ENCODE measurements at places on chromosomes 1 and 21. TPM values are rescaled to one million over a fixed set of nuclear protein-coding genes. Genes with fewer than 3 reads are reported as not detected.
A peak's percentile ranks its signal among the peaks of the same experiment; 100 is the strongest.

- DNase-seq = no peak
These were observed 14.7 kb upstream of the HAO2 start for GRCh38 chr1:119353836-119354235.

DNA sequence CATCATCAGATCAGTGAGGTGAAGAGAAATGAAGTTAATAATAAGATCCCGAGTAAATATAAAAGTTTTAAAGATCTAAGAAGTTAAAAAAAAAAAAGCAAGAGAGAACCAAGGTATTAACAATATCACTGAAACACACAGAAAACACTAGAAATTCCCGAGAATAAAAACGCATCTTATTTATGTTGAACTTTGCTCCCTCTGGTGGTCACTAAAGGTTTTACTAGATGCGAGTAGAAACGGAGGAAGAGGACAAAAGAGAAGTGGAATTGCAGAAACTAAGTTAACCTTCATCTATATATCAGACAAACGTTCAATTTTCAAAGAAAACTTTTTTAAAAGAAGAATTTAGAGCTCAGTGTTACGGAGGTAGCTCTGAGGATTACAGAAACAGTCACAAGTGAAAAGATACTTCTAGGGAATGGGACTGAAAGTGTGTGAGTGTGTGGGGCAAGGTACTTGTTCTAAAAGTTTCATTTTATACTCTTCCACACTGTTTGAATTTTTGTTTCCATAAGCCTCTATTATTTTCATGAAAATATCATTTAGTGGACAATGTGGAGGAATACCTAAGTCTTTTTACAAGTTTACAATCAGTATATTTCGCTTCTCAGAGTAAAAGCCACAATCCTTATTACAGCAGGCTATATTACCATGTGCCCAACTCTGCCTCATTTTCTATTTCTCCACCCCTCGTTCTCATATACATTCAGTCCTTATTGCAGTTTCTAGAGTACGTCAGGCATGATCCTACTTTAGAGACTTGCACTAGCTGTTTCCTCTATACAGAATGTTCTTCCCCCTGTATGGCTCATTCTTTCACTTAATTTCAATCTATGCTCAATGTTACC, 19.7 kb downstream of the ACBD6 start:
- no peak for DNase-seq

DNA sequence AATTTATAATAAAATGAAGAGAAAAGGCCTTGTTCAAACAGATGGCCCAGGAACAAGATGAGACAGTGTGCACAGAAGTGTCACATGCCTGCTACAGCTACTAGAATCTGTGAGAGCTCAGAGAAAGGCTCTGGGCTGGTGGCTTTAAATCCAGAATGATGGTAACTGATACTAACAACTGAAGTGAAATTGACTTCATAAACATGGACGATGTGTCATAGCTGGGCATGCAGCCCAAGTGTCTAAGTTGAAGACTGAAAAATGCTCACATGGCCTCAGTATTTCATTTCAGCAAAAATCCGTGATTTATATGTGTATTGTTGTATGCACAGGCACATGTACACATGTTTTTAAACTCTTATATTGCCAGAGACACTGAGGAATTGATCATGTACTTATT, 208.3 kb upstream of the RUNX1 start:
- DNase-seq = no peak

DNA sequence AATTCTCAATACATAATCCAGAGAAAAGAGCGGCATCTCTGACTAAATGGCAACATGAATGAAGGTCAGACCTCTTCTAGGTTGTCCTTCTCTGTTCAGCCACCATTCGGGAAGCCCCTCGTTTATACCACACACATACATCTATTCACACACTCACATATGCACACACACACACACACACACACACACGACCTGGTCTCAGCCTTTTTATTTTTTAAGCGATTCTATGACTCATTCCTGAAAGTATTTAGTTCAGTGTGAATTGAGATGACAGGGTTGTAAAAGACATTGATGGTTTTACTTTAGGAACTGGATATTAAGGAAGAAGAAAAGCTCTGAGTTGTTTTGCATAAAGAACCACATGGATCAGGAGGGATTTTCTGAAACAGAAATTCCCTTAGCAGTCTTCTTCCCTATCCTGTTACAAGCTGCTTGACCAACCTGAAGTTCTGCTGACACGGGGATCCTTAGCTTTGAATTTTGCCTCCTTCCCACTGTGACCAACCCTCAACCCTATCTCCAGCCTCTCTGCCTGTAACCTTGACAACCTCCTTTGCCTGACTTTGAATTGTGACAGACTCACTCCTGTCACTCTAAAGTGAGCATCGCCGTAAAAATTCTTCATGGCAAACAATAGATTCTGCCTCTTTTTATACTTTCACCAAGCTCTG, 383.1 kb upstream of the ESRRG start:
- no peak for DNase-seq

DNA sequence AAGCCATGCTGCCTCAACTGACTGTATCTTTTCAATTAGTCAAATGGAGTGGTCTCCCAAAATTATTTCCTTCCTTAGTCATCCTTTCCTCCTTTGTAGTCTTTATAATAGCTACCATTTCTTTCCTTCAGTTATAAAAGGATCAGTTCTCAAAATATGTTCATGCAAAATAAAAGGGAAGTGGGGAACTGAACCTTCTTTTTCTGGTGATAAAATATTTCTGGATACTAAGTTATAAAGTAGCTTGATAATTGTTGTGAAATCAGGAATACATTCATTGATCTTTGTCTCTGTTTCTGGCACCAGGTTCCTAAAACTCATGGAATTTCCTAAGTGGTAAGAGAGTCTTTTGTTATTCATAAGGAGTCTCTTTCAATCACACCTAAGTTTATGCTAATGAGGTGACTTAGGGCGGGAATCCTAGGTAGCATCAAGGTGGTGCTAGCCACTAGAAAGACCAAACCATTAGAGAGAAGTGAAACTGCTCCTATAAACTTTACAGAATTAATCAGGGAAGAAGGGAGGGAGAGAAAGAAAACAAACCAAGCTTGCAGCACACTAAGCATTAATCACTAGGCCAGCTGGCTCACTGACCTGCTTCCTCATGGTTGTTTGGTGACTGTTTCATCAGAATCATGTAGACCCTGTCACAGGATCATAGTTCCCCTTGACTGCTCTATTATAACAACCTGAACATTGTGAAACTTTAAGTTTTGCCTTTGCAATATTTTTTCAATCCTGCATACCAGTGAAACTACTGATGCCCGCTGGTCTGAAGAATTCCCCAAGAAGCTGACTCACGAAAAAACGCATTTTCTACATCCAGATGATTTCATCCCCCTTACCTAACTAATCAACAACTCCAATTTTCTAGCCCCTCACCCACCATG, 161.6 kb upstream of the PTBP2 start:
- peak; percentile 55 for DNase-seq

DNA sequence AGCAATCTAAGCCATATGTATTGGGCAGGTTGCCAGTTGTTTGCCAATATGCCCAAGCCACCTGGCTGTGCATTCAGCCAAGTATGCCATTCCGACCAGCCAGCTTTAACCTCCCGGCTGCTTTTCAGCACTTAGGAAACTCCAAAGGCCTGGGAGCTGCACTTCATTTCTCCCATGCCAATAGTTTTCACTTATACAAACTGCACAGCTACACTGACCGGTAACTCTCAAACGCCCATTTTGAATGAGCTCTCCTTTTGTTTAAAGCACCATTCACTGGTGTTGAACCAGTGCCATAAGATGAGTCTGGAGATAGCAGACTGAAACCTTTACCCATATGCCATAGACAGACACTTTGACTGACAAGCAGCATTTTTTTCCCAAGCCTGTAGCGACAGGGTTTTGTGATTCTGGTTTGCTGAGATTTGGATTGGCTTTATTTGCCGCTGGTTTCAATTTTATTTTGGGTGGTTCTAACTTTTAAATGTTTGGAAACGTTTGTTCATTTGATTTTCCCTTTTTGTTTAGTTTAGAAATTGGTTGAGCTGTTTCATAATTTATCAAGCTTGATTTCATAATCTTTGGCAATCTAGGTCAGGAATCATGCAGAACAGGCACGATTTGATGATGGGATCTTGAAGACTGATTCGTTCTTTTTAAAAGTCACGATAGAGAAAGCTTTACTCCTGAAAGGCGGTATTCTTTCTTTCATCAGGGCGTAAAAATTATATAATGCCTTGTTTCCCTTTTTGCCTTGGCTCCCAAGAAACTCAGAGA, 144.6 kb downstream of the NFIA start:
- peak; percentile 66 for DNase-seq

GRCh38 chr21:46610018-46610701, 5.3 kb upstream of the S100B start:
- DNase-seq = no peak

GRCh38 chr21:42580076-42580792, 66.6 kb downstream of the SLC37A1 start:
- DNase-seq = no peak

GRCh38 chr1:22527555-22528296, 35.6 kb upstream of the EPHA8 start:
- no peak for DNase-seq

DNA sequence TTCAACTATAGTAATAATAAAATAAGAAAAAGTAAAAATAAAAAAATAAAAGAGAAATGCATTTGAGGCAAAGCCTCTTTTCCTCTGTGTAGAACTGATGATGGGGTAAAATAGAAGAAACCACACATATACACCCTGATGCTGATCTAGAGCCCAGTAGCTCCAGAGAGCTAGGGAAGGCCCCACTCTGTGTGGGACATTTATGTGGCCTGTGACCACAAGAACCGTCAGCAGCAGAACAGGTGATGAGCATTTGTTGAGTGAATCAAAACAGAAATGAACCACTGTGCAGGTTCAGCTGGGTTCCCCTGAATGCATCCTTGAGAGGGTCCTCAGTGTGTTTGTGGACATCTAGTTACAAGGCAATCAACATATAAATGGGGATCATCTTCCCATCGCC, 221.8 kb upstream of the HOOK1 start:
- no peak for DNase-seq

DNA sequence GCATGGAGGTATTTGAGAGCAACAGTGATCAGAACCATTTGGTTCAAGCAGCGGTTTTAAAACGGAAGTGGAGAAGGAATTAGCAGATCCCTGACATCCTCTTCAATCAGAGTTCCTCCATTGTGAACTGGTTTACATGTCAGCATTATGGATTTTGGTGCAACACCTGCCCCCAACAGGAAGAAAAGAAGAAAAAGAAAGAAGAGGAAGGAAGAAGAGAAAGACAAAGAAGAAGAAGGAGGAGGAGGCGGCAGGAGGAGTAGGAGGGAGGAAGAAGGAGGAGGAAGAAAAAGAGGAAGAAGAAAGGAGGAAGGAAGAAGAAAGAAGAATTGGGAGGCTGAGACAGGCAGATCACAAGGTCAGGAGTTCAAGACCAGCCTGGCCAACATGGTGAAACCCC, 17.4 kb downstream of the NDUFS5 start:
- DNase-seq = no peak

DNA sequence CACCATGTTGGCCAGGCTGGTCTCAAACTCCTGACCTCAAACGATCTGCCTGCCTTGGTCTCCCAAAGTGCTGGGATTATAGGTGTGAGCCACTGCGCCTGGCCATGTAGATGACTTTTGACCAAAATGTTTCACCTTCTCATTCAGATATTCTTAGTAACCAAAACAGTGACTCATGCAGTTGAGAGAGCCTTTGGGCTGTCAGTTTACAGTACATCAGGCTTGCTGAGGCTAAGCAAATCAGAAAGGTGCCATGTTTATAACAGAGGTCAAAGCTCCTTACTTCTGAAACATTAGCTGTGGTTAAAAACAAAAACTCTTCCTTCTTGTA, 21.0 kb downstream of the CNIH4 start:
- DNase-seq = no peak

GRCh38 chr1:187018291-187018690, 189.5 kb downstream of the PLA2G4A start:
- DNase-seq = no peak

GRCh38 chr21:46145840-46146691, 9.3 kb downstream of the FTCD start:
- peak; percentile 48 for DNase-seq

GRCh38 chr1:70948396-70949017, 99.1 kb downstream of the PTGER3 start:
- no peak for DNase-seq

GRCh38 chr1:8247811-8248436, 70.0 kb upstream of the SLC45A1 start:
- DNase-seq = no peak

- DNase-seq = no peak
These were observed 199.9 kb downstream of the LYPLAL1 start for GRCh38 chr1:219373616-219373935.

DNA sequence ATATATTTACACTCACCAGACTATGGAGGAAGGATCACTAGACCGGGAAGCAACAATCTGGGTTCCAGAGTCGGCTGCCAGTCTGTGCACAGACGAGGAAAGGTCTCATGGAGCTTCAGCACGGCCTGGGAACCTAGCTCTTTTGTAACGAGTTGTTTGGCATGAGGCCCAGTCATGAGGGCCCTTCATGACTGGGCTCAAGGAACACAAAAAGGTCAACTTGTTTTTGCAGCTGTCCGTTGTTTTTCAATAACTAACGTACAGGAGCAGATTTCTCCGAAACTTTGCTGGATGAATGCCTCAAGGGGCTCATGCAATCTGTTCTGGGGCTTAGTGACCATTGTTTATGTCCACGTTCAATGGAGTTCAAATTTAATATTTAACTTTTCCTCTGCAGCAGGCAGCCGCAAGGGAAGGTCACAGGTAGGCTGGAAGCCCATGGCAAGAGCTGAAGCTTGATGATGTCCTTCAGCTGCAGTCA, 5.9 kb upstream of the STUM start:
- DNase-seq = peak; percentile 85

DNA sequence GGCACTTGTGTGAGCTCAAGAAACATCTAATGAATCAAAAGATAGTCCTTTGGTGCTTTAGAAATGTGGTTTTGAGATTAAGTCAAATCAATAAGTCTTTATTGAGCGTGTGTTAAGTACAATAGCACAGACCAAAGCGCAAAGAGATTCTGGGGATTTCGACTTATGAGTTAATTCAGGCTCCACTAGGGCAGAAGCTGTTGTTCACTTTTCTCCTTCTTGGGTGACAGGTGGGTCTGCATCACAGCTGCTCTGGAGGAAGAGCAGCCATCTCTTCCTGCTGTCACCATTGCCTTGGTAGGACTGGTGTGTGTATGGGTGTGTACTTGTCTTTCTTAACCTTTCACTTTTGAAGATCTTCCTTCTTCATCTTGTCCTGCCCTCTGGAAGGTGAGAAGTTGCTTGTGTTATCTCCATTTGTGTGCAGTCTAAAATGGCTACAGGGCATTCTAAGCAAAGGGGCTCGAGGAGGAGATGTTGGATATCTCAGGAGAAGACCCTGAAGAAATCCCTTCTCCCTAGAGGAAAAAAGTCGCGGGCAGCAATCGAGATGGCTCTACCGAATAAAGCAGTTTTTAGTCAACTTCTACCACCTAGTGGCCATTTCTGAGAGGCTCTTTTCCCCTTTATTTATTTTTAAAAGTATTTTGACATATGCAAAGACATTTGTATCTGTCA, 22.9 kb upstream of the DISC1 start:
- no peak for DNase-seq

Gene ZMYND12
- 3.9 TPM for total RNA-seq

Gene SRGAP2B
- total RNA-seq = 6.4 TPM

Gene CD52
- total RNA-seq = 3.0 TPM

Gene BPNT1
- 17.9 TPM for total RNA-seq

Gene PCP4L1
- 5.1 TPM for total RNA-seq

Gene TFF1
- 0.83 TPM for total RNA-seq

Measured in left lobe of liver (tissue), 2 donors.